ENCODE measurements at places on chromosomes 3 and 15.

- DNase-seq, result no peak
Measured at GRCh38 chr3:187720337-187720670, 17.9 kb upstream of the RTP2 start.

DNA sequence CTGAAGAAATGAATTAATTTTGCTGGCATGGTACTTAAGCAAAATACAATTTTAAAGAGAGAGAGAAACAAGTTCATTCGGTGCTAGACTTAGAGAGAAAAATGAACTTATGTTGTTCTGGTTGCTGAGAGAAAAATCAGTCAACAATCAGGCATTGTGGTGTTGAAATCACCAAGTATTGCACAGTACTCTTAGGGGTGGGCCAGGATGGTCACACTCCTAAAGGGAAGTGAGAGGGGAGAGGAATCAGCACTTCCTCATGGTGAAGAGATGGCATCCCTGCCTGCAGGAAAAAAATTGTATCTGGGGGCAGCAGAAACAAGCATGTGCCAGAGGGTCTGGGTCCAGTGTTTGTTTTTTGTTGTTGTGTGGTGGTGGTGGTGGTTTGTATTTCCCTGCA lies 7.0 kb upstream of the DMXL2 start:
- no peak for DNase-seq

DNA sequence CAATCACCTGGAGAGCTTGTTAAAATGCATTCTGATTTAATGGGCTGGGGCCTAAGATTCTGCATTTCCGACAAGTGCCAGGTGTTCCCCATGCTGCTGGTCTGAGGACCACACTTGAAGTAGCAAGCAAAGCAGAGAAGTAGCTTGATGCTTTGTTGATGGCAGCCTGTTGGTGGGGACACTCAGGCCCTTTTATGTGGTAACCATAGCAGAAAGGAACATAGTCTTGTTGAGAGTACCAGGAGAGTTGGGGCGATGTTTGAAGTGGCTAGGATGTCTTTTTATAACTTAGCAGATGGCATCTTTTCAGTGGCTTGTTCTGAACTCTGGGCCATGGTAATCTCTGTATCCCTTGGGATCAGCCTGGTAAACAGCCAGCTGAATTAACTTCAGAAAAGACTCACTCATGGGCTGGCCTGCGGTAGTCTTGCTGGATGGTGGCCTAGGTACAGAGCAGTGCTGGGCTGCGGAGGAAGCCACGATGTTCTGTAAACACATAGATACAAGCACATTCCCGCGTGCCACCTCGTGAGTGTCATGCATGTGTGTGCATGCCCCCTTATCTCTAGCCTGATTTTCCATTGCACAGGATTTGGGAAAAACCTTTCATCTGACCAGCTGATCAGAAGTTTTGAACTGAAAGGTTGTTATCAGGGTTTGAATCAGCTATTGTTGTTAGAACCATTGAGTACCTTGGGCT lies 292.4 kb upstream of the LRRFIP2 start:
- no peak for DNase-seq

- DNase-seq, result no peak
Measured at GRCh38 chr3:14280326-14280725, 101.7 kb downstream of the LSM3 start.

DNA sequence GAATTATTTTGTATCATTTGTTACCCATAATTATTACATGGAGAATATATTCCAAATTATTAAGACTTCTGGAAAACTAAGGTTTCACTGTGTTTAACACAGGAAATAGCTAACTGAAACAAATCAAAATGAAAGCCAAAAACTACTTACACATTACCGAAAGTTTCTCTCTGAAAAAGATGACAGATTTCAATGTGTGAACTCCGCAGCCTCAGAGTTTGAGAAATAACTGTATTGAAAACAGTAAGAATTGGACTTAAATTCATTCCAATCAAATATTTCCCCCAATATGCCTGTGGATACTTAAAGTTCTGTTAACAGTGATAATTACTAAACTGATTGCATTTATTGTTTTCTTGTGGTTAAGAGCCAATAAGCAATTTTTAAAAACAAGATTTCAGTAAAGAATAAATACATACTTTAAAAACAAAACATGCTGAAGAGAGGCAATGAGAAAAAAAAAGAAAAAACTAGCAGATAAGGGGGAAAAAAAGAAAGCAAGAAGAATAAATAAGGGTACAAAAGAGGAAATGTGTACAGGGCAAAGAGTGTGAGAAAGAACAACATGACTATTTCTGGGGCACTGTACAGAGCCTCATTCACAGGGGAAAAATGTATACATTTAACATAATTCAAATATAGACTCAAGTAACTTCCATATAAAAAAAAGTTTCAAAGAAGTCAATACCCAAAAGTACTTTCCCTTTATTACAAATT lies 30.7 kb downstream of the DENND4A start:
- DNase-seq, result no peak

GRCh38 chr3:64122476-64122875 lies 99.2 kb upstream of the PSMD6 start:
- DNase-seq, result no peak

- no peak for DNase-seq
Measured at GRCh38 chr15:61685534-61685933, 374.7 kb downstream of the VPS13C start.

- DNase-seq, result no peak
Measured at GRCh38 chr3:105349684-105350387, 16.9 kb upstream of the ALCAM start.

- DNase-seq, result no peak
Measured at GRCh38 chr15:48091522-48091921, 29.3 kb upstream of the SLC24A5 start.

GRCh38 chr3:7209098-7209497 lies 348.2 kb downstream of the GRM7 start:
- DNase-seq, result no peak

DNA sequence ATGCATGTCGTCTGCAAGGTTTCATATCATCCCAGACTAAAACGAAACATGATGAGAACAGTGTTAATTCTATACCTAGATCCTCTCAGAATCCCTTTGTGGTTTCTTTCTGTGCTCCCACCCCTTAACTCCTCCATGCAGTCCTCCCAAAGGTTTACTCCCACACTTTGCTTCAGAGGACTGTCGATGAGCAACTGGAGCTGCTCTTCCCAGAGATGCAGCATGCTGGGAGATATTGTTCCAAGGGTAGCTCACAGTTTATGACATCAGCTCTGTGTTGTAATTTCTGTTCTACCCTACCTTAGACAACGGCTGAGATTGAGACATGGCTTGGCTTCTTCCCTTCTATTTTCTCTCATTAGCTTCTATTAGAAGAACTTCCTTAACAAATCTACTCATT lies 313.0 kb upstream of the COL8A1 start:
- DNase-seq, result no peak

GRCh38 chr3:194867270-194867983 lies 181.7 kb downstream of the FAM43A start:
- DNase-seq, result no peak

- no peak for DNase-seq
Measured at GRCh38 chr15:68389936-68390817, 41.8 kb downstream of the ITGA11 start.

DNA sequence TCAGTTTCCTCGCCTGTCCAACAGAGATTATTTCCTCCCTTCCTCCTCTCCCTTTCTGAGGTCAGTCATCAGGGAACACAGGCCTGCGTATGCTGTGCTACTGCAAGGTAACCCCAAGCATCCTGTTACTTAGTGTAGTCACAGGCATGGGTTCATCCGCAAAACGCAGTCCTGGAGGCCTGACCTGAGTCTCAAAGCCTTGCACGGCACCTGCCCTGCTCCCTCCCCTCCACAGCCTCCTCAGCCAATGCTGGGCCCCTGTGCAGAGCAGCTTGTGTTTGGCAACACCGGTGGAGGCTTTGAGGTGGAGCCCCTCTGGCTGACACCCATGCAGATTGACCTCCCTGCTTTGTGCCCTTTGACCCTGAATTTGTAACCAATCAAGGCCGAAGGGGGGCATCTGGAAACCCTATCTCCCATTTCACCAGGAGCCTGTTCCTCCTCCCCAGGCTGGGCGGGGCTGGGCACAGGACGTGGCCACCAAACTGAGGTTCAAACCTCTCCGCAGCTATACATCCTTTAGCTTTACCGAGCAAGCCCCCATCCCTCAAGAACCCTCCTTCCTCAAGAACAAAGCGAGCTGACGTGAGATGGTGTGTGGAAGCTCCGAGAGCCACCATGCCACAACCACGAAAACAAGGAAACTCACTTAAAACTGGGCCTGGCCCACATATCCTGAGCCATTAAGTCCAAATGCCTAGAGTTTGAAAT lies 21.5 kb downstream of the TKT start:
- no peak for DNase-seq

DNA sequence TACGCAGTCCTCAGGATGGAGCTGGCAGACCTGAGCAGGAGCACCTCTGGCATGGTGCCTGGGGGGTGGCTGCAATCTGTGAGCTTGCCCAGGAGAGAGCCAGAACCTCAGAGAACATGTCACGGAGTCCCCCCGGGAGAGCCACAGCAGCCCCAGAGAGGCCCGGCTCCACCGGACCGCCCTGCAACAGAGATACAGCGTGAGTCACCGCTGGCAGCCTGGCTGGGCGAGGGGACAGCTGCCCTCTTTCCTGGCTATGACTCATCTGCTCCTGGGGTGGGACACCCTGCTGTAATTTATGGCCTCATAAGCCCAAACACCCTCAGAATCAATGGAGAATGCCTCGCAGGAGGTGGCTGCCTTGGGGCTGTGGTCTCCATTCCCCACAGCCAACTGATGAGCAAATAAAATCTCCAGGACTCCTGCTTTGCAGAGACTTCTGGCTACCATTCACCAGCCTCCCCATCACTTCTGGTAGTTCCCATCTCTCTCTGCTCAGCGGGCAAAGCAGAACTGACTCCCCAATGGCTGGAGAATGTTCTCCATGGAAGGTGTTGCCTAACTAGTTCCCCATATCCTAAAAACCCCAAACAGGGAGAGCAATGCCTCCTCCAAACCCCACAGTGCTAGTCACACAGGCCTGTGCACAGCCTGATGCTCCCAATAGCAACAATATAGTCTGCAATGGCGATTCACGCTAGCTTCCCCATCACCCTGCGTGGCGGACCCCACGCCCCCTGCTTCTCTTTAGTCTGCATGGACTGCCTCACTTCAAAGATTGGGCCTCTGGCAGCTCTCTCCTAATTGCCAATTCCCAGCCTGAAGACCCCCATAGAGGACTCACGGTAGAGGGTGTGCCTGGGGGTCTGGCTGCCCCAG lies 21.6 kb downstream of the ACSBG1 start:
- DNase-seq, result no peak

- no peak for DNase-seq
Measured at GRCh38 chr3:188863999-188864406, 307.8 kb upstream of the TPRG1 start.

- DNase-seq, result no peak
Measured at GRCh38 chr15:94930960-94931359, 699.6 kb downstream of the MCTP2 start.

GRCh38 chr3:45665101-45665572 lies 24.1 kb upstream of the SACM1L start:
- peak; percentile 43 for DNase-seq

GRCh38 chr3:106093616-106094015 lies 224.8 kb upstream of the CBLB start:
- DNase-seq, result no peak

GRCh38 chr3:46930945-46931403 lies 45.6 kb downstream of the CCDC12 start:
- no peak for DNase-seq

DNA sequence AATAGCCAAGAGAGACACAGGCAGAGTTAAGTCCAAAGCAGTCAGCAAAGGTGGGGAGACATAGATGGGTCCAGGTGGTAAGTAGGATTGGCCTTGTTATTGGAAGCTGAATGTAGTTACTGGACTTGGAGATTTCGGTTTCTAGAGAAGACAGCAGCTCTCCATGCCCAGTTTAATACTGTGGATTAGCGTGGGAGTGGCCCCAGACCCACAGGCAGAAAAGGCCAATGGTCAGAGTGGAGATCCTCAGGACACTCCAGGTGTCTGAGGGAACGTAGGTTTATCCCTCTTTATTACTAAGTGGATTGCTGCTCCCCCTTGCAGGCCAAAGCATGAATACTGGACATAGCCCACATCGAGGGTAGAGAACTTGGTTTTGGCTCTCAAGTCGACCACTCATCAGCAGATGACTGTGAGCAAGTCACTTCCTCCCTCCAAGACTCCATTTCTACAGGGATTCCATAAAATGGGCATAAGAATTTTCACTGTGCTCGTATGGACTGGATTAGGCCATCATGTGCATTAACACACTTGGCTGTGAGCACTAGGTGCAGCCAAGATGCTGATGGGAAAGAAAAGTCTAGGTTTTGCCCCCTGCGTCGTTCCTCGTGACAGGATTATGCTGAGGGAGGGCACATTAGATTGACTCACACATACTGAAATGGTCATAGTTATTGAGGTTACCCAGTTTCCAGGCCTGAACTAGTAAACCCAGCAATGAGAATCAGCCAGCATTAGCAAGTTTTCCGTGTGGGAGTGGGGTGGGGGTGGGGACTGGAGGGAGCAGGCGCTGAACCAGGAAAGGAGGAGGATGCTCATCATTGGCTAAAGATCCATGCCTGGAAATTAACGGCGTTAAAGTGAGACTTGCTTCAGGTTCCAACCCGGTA lies 225.2 kb upstream of the TPRG1 start:
- no peak for DNase-seq

DNA sequence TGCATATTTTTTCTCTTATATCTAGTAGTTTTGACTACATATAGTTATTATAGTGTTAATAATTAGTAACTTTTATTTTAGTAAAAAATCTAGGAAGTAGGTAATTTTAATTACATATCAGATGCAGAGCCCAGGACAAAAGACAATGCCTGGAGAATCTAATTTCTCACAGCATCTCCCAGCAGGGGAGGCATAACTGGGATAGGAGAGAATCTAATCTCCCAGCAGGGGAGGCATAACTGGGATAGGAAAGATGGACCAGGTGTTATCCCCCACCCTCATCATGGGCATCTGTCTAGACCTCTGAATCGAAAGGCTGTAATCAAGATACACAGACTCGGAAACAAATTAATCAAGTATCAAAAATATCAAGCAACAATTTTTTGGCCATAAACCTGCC lies 58.2 kb downstream of the OSTN start:
- no peak for DNase-seq

- peak; percentile 6 for DNase-seq
Measured at GRCh38 chr3:36991923-36992805, 767 bp downstream of the EPM2AIP1 start.

DNA sequence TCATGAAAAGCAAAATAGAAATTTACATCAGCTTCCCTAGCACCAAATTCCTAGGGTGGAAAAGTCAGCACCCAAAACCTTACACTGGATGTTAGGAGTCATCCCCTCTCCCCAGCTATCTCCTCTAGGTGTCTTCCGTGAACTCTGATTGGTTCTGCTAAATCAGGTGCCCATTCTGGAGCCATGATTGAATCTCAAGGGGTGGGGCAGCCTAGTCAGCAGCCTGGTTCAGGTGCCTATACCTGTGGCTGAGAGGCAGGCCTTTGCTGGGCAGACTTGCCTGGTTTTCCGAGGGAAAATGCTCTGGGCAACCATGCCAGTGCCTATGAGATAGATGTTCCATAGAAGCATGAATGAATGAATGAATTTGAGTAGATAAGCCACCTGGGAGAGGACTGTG lies 336.7 kb downstream of the LRTM1 start:
- no peak for DNase-seq

GRCh38 chr3:182327196-182327681 lies 466.1 kb upstream of the ATP11B start:
- no peak for DNase-seq

Data from stimulated activated CD8-positive, alpha-beta memory T cell treated with anti-CD3 and anti-CD28 coated beads, Interleukin-15, amount 100 ng/mL, for 48 hours (primary cell).